ENCODE measurements at places on chromosomes 2 and 18.

DNA sequence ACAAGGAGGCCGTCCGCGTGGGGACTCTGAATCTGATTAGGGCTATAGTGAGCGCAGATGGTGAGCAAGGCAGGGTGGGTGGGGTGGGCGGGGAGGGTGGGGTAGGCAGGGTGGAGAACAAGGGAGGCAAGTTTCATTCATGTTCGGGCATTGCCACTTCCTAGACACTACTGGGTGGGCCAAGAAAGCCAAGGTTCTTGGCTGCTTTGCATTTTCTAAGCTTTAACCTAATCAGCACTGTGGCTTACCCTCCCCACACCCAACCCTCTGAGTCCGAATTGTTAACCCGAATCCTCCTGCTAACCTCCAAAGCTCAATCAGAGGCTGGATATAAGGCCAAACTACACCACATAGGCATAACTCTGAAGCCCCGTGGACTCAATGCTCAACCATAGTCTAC lies 18.1 kb downstream of the MROH2A start:
- no peak for DNase-seq

- no peak for DNase-seq
Measured at GRCh38 chr2:99748344-99748743, 258.5 kb upstream of the REV1 start.

DNA sequence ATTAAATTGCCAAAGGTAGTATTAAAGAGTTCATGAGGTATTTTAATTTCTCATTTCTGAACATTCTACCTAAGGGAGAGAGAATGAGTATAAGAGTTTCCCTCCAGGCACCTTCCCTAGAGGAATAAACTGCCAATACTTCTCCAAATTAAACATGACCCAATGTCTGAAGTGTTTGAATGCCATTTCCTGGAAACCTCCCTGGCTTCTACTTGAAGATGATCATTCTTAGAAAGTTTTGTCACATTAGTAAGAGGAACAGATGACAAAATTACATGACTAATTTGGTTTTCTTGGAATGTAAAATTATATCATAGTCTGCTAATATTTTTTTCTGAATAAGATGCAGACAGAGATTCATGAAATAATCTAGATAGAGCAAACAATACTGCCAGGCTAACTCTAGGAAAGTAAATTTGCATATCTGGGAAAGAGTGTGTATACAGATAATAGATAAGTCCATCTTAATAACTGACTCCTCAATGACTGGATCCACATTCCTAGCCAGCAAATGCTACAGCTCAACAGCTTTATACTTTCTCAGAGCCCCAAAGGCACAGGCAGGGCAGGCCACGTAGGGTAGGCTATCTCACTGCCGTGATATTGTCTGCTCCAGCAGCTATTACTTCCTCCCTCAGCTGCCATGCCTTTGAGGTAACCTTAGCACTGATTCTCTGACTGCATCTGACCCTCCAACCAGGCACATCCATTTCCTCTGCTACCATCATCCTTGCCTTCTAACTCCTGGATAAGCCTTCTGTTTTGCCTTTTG lies 630.8 kb upstream of the PIK3C3 start:
- no peak for DNase-seq

GRCh38 chr2:58235984-58236383 lies 5.1 kb downstream of the FANCL start:
- DNase-seq: no peak

DNA sequence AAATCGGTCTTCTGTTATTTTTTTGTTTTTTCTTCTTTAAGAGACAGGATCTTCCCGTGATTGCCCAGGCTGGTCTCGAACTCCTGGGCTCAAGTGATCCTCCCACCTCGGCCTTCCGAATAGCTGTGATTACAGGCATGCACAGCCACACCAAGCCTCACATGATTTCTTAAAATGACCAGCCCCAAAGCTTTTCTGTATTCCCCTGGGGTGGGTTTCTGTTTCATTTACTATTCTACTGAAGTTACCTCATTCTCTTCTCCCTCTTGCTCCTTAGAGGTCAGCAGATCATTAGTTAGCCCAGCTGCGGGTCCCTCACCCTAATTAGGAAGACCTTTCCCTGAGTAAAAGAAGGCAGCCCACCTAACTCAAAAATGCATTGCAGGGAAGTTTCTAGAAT lies 27.6 kb downstream of the SLC1A4 start:
- DNase-seq: no peak

GRCh38 chr2:106581755-106582147 lies 94.6 kb downstream of the CD8B2 start:
- DNase-seq: no peak

GRCh38 chr18:21486905-21487437 lies 113.5 kb downstream of the ESCO1 start:
- no peak for DNase-seq

GRCh38 chr2:169694894-169695260 lies 608 bp downstream of the PHOSPHO2 start:
- no peak for DNase-seq

- DNase-seq: no peak
Measured at GRCh38 chr2:146806364-146807005, 1038.3 kb upstream of the ACVR2A start.

DNA sequence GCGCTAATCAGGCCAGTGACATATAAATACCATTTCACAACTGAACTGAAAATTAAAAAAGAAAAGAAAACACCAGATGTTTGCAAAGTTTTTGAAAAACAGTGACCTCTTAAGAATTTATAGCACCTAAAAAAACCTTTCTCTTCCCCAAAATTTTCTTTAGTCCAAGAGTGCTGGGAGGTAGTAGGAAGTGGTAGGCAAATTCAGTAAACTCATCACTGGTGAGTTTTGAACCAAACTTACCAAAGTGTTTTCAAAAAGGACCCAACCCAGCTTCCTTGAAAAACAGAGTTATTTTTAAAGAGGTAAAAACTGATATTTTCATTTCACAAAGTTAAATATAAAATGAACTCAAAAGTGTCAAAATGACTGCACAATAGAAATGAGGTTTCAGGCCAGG lies 90.4 kb downstream of the TMEM247 start:
- DNase-seq: no peak

GRCh38 chr18:39205565-39206195 lies 1640.1 kb upstream of the CELF4 start:
- no peak for DNase-seq

DNA sequence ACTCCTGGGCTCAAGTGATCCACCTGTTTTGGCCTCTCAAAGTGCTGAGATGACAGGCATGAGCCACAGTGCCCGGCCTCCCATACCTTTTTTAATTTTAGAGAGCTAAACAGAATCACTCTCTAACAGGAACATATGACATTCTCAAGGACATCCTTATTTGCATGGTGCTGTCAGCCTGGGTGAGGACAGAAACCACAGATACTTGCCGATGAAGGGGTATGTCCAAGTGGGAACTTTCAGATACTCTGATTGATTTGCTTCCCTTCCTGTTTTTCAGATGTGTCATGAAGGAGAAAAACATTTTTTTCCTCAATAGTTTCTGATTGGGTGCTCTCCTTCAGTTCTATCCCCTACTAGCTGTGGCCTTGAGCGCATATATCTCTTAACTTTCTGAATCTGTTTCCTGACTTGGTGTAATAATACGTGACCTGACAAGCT lies 49.6 kb downstream of the MYO3B start:
- no peak for DNase-seq

DNA sequence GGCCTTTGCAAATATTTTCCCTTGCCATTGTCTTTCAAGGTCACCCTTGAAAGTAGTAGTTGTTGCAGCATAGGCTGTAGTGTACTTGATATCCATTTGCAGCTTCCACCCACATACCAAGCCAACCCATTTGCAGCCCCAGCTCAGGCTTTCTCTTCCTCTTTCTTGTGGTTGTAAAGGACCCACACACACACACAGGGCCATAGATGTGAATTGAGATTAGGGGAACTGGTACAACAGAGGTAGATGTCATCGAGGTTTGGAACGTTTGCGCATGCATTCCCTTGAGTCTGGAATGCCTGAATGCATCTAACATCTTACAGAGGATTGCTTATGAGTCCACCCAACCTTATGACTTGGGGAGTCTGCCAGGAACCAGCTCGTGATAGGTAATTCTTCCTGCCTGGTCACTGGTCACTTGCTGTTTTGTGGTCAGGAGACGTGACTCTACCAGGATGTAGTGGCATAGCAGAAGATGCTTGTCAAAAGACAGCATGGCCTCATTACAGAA lies 91.9 kb downstream of the MRPS9 start:
- no peak for DNase-seq

DNA sequence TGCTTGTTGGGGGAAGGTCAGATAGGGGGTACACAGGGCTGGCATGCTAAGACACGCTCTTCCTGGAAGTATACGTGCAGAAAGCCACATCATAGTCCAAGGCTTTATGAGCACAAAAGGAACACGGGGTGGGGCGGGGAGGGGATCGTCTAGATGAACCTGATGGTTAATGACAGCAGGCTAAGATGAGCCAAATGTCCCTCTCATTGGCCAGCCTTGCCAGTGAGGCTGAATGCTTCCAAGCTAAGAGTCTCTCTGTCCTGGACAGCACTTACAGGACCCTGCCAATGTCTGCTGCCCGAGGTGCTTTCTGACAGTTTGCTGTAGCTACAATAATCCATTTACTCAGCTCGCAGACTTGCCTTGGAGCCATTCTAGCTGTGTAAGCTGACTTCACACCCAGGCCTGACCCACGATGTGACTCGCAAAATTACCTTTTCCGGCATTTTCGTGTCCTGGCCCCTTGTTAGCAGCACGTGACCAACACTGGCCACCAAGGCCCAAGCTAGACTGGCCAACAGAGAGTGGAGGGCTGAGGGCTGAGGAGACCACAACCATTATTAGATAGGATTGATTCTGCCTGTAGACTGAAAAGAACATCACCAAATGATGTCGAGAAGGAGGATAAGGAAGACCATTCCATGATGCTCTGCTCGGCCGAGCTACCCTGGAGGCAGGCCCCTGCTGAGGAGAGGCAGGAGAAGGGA lies 84.2 kb downstream of the MALT1 start:
- DNase-seq: no peak

DNA sequence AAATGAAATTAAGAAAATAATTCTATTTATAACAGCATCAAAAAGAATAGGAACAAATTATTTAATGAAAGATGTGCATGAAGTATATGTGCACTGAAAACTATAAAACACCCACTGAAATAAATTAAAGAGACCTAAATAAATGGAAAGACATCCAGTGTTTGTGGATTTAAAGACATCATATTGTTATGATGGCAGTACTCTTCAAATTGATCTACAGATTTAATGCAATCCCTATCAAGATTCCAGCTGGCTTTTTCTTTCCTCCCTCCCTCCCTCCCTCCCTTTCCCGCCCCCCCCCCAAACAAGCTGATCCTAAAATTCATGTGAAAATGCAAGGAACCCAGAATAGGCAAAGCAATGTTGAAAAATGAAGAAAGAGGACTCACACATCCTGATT lies 83.5 kb upstream of the ZFP36L2 start:
- DNase-seq: no peak

- DNase-seq: no peak
Measured at GRCh38 chr2:151728804-151729414, 5.4 kb downstream of the NEB start.

Measured in stimulated activated CD8-positive, alpha-beta memory T cell treated with anti-CD3 and anti-CD28 coated beads, Interleukin-4, amount 100 ng/mL, for 48 hours (primary cell).